GM12865 (cell line): ENCODE measurements at places on chromosomes 5 and 9.
A peak's percentile ranks its signal among the peaks of the same experiment; 100 is the strongest.

DNA sequence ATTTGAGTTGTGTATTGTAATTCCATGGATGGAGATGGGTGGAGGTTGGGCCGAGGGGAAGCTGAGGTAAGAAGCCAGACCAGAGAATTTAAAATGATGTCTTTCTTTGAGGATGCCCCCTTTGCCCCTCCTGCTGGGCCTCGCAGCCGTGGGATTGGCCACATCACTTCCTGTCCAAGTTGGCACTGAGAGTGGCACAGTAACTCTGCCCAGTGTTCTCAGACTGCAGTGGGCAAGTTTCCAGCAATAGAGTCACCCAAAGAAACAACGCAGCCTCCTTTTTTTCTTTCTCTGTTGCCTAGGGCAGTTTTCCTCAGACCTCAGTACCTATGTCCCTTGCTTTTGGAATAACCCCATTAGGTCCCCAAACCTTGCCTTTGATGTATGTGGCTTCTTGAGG lies 306.6 kb upstream of the DMRT1 start:
- DNase-seq, result no peak

DNA sequence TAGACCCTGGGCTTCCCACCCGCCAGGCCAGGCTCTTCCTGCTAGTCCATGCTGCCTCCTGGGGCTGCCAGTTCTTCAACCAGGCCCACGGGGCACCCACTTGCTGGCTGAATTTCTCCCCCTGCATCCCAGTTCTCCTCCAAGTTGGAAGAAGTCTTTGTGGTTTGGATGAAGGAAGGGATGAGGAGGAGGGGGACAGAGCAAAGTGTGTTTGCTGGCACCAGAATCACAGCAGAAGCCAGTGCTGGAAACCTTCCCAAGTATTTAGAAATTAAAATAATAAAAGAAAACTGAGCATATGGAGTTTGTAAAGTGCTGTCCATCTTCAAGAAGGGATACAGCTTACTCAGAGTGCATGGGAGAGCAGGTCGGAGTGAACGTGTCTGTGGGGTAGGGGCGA lies 19.4 kb upstream of the UNC5A start:
- DNase-seq, result no peak

- peak; percentile 95 for DNase-seq
Measured at GRCh38 chr5:159100025-159100781, 487 bp upstream of the EBF1 start.

GRCh38 chr5:177440990-177441780 lies 5.4 kb upstream of the PRR7 start:
- no peak for DNase-seq

GRCh38 chr9:116112236-116112635 lies 41.4 kb upstream of the PAPPA start:
- DNase-seq, result no peak
